ENCODE measurements at places on chromosomes 13 and 19.

DNA sequence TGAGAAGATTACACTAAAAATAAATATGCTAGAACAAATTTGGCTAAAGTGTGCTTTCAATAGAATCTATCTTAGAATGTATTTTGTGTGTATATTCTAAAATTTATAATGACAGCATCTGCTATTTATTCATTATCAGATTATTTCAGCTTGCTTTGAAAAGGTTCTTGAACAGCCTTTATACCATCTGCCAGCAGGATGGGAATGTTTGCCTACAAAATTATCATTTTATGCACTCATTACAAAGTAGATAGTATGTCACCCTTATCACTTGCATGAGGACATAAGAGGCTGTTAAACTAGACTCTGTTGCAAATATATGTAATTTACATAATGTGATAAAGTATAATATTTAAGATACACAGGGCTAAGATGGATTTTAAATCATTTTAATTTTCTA is 1286.9 kb upstream of the PCDH20 start:
- DNase-seq: no peak

- no peak for DNase-seq
Measured at GRCh38 chr13:91280801-91281200, 66.7 kb upstream of the MIR17HG start.

- no peak for DNase-seq
Measured at GRCh38 chr19:51621178-51621577, 9.0 kb downstream of the SIGLEC5 start.

DNA sequence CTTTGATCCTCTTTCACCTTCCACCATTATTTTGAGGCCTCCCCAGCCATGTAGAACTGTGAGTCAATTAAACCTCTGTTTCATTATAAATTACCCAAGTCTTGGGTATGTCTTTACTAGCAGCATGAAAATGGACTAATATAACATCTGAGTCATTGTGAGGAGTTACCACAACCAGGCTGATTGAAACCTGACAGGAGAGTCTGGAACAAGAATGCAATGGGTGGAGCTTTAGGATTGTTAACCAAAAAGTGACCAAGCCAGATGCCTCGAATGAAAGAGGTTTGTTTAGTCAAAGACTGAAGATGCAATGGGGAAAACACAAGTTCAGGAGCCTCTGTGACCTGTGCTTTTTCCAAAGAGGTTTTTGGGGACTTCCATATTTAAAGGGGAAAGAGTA is 659.0 kb downstream of the SLITRK6 start:
- DNase-seq: no peak

GRCh38 chr13:20441879-20442278 is 83.8 kb downstream of the CRYL1 start:
- DNase-seq: no peak

GRCh38 chr19:40611096-40611495 is 9.9 kb downstream of the LTBP4 start:
- no peak for DNase-seq

- no peak for DNase-seq
Measured at GRCh38 chr19:2042485-2043250, 8.4 kb downstream of the MKNK2 start.

GRCh38 chr19:13573056-13573667 is 66.9 kb upstream of the CACNA1A start:
- DNase-seq: no peak

DNA sequence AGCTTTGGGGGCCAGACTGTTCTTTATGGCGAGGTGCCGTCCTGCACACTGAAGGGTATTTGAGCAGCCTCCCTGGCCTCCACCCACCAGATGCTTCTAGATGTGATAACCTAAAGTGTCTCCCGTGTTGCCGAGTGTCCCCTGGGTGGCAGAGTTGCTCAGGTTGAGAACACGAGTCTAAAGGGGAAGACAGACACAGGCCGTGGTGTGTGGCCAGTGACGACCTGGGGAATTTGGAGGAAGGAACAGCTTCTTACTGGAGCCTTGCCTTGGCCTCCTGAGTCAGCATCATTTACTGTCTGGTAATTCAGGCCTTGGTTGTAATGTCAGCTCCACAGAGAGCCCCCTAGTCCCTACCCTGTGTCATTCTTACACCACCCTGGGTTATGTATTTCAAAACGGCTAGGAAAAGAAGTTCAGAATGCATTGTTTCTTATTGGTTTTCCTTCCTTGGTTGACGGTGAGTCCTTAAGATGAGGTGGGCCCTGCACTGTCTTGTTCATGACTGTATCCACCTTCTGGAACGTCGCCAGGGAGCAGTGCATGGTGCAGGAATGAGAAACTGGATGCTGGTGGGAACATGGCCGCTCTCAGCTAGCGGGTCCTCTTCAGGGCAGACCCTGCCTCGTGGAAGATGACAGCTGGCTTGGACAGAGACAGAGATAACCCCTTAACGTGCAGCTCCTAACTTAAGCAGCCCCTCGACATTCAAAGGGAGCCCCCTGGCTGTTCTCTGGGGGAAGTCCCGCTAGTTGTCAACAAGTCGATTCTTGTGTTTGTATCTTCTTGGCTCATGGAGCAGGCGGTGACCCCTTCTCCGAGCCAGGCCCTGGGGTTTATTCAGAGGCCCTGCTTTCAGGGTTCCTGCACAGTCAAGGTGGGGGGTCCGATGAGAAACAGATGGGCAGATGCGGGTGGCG is 7.2 kb downstream of the SIN3B start:
- no peak for DNase-seq

DNA sequence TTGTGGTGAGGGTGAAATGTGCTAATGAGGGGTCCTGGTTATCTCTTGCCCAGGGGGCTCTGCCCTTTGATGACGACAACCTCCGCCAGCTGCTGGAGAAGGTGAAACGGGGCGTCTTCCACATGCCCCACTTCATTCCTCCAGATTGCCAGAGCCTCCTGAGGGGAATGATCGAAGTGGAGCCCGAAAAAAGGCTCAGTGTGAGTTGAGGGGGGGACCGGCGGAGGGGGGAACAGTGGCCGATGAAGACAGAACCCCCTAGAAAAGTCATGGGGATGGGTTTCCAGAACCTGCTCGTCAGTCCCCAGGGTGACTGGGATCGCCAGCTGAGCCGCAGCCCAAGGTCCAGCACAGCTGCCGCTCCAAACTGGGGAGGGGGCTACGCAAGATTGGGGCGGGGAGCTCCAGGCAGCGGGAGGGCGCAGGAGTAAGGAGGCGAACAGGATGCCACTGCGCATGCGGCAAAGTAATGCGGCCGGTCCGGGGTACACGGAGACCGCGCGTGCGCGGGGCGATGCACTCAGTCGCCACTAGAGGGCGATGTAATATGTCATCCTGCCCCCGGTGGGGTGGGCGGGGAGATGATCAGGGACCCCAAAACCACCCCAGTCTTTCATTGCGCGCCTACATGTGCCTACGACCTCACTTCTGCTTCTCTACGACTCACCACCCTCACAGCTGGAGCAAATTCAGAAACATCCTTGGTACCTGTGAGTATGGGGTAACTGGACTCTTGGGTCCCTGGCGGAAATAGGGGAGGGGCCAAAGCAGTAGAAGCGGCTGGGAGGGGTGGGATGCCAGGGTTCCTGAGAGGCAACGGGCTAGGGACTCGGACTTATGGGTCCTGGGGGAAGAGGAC is 17.9 kb downstream of the BRSK1 start:
- peak; percentile 87 for DNase-seq

DNA sequence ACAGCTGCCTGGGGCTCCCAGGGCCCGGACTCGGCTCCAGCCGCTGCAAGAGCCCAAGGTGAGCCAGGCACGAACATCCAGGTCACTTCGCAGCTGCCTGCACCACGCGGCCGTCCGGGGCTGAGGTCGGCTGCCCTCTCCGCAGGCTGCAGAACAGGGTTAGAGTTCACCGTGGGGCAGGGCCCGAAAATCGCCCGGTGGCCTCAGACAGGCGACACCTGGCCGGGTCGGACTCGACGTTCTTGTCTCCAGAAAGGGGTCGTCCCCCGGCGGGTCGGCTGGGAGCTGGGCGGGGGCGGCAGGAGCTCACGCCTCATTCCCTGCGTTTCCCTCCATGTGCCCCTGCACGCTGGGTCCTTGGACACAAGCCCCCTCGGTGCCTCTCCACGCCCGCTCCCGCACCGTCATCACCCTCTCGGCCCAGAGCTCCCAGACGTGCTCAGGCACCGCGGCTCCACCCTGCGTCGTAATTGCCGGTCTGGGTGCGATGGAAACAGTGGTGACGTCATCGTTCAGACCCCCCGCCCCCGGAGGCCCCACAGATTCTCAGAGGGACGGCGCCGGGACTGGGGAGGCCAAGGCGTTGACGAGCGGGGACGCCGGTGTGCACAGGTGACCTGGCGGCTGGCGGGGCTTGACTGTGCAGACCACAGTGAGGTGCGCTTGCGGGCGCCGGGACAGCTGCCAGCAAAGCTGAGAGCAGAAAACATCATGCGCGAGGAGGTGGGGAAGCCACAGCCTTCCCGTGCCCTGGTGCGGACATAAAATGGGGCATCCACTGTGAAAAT is 4.0 kb upstream of the GRIN3B start:
- DNase-seq: no peak

DNA sequence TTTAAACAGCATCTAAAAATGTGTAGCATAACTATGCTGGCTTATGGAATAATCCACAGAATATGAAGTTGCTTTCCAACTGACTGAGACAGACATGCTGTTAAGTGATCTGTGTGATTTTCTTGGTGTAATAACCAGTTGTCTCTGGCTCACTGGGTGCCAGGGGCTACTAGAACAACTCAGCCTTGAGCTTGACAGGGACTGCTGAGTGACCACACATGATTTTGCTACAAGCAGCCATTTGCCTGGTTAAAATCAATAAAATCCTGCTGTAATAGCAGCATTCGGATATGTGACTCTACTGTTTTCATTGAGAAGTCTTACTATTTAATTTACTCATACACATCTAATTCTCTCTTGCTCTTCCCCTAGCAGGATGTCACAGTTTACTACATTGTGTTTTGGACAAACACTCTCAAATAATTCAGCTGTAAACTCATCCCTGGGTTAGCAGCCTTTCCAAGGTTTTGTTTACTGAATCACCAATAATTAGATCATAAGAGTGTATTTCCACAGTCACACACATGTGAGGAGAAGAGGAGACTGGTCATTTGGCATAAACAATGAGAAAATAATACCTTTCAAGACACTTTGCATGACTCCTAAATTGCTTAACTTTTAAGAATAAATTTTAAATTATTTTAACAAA is 426.2 kb downstream of the PCDH9 start:
- DNase-seq: no peak
